Smooth muscle cell of trachea (primary cell): ENCODE measurements at places on chromosomes 12 and 14. TPM values are rescaled to one million over a fixed set of nuclear protein-coding genes. Genes with fewer than 3 reads are reported as not detected.

CLEC2D gene
- 2.3 and 4.1 TPM in 2 replicates for total RNA-seq

PCED1B gene
- total RNA-seq = not detected in 2 replicates

SMIM10L1 gene
- total RNA-seq = 6.0 and 6.8 TPM in 2 replicates

ESRRB gene
- under 0.01 TPM in 1 of 2 replicates, not detected in the other for total RNA-seq

SYNDIG1L gene
- under 0.01 and 0.15 TPM in 2 replicates for total RNA-seq

TPH2 gene
- not detected in 2 replicates for total RNA-seq

KRT80 gene
- total RNA-seq = 0.44 TPM in 1 of 2 replicates, not detected in the other

KCNC2 gene
- total RNA-seq = not detected in 2 replicates

PRH2 gene
- total RNA-seq = not detected in 2 replicates

MMP19 gene
- 8.4 and 12.1 TPM in 2 replicates for total RNA-seq

IL22 gene
- total RNA-seq = not detected in 2 replicates

KRT78 gene
- not detected in 2 replicates for total RNA-seq
